ENCODE measurements at places on chromosomes 2 and 18.

DNA sequence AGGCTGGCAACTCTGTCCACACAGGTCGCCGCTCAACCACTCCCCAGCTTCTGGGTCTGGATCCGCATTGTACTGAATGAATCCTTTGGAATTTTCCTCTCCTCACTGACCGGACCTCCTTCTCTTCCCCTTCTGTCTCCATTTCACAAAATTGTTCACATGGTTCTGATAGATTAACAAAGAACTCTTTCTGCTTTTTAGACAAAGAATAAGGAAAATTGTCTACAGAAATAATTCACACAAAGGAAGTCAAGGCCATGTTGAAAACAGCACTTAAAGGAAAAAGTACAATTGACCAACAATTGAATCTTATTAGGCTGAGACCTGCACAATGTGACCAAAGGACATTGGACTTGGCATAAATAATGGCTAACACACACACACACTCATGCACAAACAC, 73.6 kb upstream of the GLI2 start:
- DNase-seq: no peak

DNA sequence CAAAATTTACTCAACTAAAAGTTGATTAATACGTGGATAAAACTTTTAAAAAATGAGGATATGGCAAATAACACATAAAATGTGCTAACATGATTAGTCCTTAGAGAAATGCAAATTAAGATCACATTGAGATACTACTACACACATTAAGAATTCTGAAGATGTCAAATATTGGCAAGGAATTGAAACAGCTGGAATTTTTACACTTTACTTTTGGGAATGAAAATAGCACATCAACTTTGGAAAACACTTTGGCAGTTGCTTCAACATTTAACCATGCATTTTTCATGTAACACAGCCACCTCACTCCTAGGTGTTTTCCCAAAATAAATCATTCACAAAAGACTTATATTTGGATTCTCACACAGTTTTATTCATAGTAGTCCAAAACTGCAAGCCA, 687.9 kb upstream of the SETBP1 start:
- DNase-seq: no peak

- no peak for DNase-seq
Measured at GRCh38 chr18:13260197-13260934, 41.8 kb downstream of the LDLRAD4 start.

DNA sequence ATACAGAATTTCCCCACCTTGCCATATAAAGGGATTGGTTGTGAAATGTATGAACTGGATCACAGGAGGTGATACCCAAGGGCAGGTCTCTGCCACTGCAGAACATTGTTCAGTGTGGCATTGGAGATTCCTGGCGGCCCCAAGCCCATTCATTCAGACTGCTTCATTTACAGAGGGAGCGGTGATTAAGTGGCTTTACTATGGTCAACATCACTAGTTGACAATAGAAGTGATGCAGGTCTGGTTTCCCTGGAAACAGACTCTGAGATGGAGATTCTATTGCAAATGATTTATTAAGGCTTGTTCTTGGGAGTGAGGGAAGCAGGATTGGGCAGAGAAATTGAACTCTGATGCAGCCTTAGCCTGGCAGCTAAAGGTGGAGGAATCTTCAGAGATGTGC, 62.4 kb downstream of the ZDBF2 start:
- DNase-seq: no peak

DNA sequence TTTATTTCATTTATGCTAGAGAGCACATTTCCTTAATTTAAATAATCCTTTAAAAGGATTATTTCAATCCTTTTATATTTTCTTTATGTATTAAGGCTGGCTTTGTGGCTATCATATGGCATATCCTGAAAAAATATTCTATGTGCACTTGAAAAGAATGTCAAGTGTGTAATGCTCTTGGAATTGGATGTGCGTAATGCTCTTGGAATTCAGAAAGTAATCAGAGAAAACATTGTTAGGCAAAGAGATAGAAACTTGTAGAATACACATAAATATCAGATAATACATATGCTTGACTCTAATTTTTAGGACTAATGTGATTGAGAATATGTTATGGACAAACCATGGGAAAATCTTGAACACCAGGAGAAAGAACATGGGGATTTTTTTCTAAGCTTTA, 197.5 kb upstream of the COL3A1 start:
- peak; percentile 83 for DNase-seq

DNA sequence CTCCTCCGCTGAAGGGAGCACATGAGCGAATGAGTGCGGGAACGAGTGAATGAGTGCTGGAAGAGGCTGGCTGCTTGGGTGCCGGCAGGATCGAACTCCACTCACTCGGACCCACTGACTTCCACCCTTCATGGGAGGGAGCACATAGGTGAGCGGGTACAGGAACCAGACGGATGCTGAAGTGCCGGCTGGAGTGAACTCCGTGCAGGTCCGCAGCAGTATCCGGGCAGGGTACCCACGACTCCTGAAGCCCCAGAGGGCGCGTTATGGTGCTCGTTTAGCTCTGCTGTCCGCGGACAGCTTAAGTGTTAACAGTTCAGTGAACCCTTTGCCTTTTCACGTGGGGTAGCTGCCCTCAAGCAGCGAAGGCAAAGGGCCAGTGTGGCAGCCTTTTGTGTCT, 23.2 kb downstream of the RPRM start:
- no peak for DNase-seq

GRCh38 chr2:189298481-189298880, 118.9 kb upstream of the COL5A2 start:
- peak; percentile 70 for DNase-seq

GRCh38 chr2:157291018-157291417, 33.5 kb downstream of the GALNT5 start:
- no peak for DNase-seq

DNA sequence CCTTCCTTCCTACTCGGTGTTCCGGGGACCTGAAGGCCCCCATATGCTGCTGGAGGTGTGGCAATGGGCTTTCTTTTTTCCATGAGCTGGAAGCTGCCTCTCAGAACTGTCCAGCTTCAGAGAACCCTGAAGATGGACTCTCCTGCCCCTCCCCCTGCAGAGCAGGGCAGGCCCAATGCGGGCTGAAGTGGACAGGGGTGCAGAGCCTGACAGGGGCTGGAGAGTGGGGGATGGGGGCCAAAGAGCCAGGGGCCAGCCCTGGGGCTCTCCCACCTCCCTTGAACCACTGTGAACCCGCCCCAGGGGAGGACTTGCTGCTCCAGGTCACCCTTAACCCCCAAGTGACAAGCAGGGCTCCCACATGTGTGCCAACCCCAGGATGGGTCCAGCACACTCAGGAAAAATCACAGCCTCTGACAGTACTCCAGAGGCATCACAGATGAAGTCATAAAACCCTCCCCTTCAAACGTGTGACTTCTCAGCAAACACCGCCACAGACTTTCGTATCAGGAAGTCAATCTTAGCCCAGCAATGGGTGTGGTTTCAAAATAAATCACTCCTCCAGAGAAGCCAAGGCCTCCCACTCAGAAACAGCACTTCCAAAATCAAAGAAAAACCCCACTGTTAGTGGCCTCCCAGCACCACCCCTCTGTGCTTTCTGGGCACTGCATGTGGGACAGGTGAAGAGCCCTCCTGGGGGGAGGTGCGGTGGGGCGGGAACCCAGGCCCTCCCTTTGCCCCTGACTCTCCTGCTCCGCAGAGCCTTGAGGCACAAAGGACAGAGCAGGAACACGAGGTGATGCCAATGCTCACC, 135.8 kb downstream of the HDAC4 start:
- peak; percentile 81 for DNase-seq

DNA sequence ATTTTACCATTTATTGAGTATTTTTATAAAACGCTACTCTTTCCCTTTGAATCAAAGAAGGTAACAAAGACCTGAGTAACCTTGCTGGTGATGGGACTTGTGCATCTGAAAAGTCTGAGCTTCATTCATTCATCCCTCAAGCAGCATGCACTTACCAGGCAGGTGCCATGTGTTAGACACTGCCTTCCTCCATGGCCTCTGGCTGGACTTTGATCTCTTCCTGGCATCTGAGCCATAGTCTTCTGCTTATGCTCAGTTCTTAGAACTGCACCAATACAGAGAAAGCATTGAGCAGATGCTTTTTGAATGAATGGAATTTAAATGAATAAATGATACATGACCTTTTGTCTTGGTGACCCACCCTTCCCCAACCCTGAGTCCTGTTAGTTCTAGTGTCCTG, 251.4 kb upstream of the COPS8 start:
- DNase-seq: no peak

DNA sequence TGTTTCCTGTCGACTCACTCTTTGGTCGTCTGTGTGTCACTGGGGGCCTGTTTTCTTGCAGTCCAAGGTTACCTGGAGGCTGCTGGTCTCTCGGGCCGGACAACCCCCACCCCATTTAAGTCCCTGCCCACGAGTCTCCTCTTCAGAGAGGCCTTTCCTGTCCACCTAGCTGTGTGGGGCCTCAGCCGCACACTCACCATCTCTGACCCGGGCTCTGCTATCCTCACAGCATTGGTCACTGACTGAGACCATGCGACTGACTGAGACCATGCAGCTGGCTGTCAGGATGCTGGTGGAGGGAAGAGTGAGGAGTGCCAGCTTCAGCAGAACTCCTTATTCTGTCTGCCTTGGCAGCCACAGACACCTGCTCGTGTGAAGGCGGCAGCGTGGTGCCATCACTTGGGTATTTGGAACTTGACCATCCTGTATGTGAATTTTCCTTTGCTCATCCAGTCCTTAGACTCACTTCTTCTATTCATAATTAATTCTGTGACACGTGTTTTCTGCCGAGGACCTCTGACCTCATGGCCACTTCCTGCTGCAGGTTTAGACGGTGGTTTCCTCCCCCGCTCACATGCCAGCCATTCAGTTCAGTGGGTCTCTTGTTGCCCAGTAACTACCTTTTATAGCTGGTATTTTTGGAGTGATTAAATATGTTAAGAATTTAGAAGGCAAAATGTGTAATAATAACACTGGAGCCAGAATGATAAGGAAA, 47.5 kb upstream of the ASB1 start:
- DNase-seq: peak; percentile 39

GRCh38 chr2:100407073-100407472, 10.4 kb downstream of the CHST10 start:
- DNase-seq: no peak

GRCh38 chr2:196176142-196176738, 4.9 kb upstream of the STK17B start:
- DNase-seq: no peak

- peak; percentile 75 for DNase-seq
Measured at GRCh38 chr2:227717687-227718567, at the start of gene SLC19A3. TSS of gene SLC19A3 (minus strand) at chr2:227718028. CDS start at chr2:227702318, 15,710 bp downstream.

DNA sequence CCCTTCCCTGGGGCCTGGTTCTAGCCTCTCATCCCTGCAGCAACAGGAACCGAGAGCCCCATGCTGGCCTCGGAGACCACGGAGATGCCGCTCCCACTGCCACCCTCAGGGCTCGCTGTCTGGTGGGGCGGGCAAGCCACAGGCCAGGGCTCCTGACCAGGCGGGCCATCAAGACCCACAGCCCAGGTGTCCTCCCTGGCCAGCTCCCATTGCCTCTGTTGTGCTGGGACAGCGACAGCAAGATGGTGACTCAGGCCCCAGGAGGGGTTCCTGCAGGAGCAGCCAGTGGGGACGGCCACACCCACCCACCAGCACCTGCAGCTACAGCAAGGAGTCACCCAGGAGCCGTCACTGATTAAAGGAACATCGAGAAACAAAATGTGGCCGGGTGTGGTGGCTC, 7.4 kb downstream of the KLHL30 start:
- DNase-seq: no peak

GRCh38 chr18:50340078-50340477, 34.8 kb upstream of the SKA1 start:
- DNase-seq: no peak

DNA sequence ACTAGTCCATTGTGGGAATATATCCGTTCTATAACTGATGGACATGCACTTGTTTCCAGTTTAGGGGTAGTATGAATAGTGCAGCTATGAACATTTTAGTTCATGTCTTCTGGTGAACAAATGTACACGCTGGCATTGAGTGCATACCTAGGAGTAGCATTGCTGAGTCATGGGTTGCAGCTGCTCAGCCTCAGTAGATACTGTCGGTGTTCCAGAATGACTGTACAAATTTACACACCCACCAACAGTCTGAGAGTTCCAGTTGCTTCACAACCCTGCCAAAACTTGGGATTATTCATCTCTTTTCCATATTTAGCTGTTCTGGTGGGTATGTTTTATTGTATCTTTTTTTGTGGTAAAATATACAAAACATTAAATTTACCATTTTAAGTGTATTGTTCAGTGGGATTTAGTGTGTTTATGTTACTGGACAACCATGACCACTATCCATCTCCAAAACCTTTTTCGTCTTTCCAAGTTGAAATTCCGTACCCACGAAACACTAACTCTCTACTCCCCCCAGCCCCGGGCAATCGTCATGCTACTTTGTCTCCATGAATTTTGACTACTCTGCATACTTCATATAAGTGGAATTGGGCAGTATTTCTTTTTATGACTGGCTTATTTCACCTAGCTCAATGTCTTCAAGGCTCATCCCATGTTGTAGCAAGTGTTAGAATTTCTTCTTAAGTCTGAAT, 281.0 kb downstream of the PRKCE start:
- peak; percentile 72 for DNase-seq

GRCh38 chr18:49949951-49950395, 136.6 kb upstream of the ACAA2 start:
- DNase-seq: no peak

- no peak for DNase-seq
Measured at GRCh38 chr18:13239171-13239956, 20.8 kb downstream of the LDLRAD4 start.

DNA sequence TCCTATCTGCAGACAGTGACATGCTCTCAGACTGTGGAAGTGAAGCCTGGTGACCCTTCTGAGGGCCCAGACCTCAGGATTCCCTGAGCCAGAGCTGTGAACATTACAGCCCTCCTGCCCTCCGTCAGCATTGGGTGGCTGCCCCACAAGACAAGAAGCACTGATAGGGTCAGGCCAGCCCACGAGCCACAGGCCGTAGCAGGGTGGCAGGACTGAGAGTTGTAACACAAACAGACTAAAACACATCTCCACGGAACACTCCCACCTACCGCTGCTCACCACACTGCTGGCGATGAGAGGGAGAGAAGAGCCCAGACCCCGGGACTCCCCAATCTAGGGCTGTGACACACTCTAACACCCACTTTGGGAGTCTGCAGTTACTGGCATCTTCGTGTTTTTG, 264.8 kb upstream of the FSIP2 start:
- no peak for DNase-seq

- DNase-seq: no peak
Measured at GRCh38 chr2:241129086-241129871, 20.0 kb downstream of the PASK start.

- DNase-seq: no peak
Measured at GRCh38 chr18:12283666-12284065, 24.4 kb upstream of the TUBB6 start.

GRCh38 chr18:33307520-33307919, 133.0 kb downstream of the CCDC178 start:
- no peak for DNase-seq
